Stimulated activated CD4-positive, alpha-beta T cell treated with anti-CD3 and anti-CD28 coated beads, Interleukin-15, amount 100 ng/mL, for 1 hour (primary cell): ENCODE measurements at places on chromosomes 13 and 19.

GRCh38 chr13:84279166-84279565 lies 396.9 kb upstream of the SLITRK1 start:
- DNase-seq: no peak

- DNase-seq: no peak
Measured at GRCh38 chr13:61700620-61701019, 285.0 kb upstream of the PCDH20 start.

- DNase-seq: no peak
Measured at GRCh38 chr13:59861676-59862075, 302.1 kb downstream of the DIAPH3 start.

- no peak for DNase-seq
Measured at GRCh38 chr19:21328406-21328805, 804 bp downstream of the ZNF708 start.

DNA sequence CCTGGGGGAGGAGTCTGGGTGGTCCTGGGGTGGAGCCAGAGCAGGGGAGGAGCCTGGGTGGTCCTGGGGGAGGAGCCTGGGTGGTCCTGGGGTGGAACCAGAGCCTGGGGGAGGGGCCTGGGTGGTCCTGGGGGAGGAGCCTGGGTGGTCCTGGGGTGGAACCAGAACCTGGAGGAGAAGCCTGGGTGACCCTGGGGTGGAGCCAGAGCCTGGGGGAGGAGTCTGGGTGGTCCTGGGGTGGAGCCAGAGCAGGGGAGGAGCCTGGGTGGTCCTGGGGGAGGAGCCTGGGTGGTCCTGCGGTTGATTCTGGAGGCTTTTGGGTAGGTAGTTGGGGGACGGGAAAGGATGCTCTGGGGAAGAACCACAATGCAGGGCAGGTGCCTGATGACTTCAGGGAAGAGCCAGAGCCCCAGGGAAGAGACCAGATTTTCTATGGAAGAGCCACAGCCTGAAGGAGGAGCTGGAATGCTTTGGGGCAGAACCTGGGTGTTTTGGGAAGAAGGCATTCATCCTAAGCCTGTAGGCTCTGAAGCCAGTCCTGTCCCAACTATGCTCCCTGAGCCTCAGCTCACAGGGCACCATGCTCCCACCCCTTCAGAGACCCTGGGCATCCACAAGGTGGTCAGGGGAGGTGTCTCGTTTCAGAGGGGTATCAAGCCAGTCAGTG lies 15.0 kb downstream of the MRPS12 start:
- no peak for DNase-seq

DNA sequence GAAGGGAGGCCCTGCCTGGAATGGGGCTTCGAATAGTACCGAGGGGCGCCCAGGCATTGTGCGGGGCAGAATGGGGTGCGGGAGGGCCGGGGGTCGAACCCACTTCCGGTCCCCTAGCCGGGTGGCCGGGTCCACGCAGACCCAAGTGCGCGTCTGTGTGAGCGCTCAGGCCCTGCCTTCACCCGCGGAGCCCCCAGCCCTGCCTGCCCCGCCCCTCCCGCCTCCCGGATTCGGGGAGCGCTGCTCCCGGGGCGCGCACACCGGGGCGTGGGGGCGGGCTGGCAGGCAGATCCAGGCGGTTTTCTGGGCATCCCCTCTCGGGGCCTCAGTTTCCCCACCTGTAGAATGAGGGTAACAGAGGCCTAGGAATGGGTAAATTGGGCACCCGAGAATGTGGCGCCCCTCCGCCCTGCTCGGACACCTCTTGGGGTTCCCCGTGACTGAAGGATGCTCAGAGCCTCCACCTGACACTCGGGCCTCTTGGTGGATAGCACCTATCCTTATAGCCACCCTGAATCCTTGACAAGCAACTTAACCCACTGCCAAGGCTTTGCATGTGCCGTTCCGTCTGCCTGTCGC lies 682 bp downstream of the PIK3R2 start:
- no peak for DNase-seq

DNA sequence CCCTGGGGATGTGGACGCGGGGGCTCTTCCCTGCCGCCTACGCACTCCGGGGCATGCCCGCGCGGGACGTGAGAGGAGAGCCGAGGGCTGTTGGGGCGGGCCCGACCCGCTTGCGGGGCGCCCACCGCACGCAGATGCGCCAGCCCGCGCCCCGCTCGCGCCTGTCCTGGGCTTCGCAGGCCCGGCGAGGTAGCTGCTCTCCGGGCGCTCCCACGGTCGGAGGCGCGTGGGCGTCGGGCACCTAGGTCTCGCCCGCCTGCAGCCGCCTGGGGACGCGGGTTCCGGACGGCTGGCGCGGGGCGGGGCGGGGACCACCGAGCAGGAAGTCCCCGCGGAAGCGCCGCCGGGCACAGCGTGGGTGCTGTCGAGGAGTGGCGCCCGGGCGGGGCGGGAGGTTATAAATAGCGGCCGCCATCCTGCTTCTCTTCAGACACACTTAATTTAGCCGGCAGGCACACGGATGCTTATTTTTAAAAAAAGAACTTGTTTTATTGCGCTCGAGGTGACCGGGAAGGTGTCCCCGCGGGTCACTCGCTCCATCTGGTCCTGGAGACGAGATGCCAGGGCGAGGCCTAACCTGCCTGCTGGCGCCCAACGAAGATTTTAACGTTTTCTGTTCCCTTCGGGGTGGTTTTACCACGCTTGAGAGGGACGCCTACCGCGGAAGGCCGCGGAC lies 561 bp upstream of the GJA3 start:
- DNase-seq: peak; percentile 41

DNA sequence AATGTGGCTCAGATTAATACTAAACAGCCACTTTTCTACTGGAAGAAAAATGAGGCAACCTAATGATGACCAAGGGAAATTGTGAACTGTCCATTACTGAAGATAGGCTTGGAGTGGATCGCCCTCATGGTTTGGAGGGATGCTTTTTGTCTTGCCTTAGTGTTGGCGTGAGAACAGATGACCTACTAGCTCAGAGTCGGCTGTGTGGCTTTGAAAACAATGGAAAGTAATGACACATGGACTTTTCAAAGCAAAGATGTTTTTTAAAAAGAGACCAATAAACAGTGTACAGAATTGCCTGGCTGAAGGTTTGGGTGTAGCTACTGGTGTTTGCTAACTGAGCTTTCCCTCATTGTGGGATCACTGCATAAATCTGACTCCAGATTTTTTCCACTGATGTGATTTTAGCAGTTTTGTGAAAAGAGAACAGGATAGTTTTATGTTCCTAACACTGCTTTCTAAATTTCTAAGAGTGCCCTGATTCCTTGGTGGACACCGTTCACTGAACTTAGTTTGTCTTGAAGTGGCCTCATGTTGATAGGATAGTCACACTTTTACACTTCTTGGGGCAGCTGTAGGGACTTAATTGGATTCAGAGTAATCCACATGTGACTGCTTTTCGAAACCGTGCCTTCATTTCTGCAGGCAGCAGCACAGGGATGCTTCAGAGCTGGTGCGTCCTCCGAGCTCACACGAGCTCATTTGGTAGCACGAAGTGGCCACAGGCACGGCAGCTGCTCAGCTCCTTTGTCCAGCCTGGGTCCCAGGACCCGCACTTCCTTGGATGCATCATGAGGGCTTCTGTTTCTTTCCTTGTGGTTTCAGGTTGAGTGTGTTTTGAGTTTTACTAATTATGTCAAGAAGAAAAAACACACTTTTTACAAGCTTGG lies 4.3 kb downstream of the CEBPG start:
- no peak for DNase-seq

DNA sequence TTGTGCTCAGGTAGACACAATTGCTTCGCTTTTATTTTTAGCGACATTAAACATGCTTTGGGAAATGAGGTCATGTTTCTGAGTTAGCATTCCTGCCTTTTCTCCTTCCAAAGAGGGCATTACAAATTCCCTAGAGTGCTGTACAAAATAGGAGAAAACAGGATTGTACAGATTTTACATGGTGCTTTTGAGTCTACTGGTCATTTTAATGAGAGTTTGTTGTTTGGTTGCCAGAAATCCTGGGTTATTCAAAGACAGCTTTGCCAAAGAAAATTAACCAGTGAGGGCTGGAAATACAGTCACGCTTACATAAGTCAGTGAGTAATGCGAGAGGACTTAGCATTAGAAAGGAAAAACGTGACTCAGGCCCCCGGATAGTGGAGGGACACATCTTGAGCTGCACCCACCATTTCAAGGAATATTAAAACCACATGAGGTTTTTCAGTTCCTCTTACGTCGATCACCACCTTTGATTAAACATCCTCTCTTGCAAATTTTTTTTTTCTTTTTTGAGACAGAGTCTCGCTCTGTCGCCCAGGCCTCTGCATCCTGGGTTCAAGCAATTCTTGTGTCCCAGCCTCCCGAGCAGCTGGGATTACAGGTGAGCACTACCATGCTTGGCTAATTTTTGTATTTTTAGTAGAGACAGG lies 55.4 kb downstream of the SACS start:
- DNase-seq: peak; percentile 13

GRCh38 chr19:5138606-5139582 lies 170.0 kb downstream of the KDM4B start:
- DNase-seq: peak; percentile 44

GRCh38 chr19:28297586-28298157 lies 915.3 kb downstream of the UQCRFS1 start:
- no peak for DNase-seq

DNA sequence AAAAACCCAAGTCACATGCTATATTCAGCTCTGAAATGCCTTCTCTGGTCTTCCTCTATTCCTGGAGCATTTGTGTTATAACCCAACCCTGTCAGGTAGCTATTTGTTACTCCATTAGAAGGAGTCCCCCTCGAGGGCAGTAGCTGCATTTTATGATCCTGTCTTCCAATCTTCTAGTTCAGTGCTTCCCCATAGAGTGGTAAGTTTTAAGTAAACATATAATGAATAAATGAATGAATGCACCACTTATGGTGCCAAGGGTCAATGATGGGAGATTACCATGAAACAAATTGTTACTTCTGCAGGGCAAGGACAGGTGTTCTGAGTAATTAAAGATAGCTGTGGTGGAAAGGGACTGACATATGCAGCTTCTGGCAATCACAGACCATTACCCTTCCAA lies 4.0 kb downstream of the RASL11A start:
- DNase-seq: no peak

DNA sequence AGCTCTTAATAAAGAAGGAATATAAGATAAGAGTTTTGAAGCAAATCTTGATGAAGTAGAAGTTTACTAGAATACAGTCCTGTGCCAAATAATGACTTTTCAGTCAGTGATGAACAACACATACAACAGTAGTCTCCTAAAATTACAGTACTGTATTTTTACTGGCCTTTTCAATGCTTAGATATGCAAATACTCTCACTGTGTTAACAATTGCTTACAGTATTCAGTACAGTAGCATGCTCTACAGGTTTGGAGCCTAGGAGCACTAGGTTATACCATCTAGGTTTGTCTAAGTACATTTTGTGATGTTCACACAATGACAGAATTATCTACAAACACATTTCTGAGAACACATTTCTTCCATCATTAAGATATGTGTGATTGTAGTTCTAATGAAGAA lies 316.7 kb upstream of the KLHL1 start:
- no peak for DNase-seq

DNA sequence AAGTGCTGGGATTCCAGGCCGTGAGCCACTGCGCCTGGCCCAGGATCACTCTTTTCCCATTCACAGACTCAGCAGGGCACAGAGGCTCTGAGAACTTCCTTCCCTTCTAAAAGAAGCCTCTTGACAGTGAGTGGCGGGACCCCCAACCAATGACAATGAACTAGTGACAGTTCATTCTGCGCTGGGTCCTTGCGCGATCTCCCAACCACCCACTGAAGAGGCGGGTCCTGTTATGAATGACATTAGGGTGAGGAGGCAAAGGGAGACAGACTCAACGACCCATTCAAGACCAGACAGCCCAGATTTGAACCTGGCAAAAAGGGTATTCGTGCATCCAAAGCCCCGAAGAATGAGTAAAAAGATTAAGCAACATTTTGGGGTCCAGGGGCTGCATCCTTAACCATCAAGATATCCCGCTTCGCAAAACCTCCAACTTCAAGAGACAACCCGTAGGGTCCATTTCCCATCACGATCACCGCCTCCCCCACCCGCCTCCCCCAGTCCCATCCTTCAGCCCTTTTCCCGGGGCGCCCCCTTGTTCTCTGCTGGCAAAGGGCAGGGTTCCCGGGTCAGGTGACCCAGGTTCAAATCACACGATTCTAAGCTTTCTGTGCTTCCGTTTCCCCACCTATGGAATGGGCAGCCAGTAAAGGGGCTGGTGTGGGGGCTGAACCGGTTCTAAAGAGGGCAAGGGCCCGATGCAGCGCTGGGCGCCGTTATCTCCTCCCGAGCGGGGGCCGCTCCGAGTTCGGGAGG lies 719 bp downstream of the SUGP2 start:
- DNase-seq: peak; percentile 21

GRCh38 chr13:44868397-44868796 lies 120.9 kb downstream of the NUFIP1 start:
- DNase-seq: no peak

DNA sequence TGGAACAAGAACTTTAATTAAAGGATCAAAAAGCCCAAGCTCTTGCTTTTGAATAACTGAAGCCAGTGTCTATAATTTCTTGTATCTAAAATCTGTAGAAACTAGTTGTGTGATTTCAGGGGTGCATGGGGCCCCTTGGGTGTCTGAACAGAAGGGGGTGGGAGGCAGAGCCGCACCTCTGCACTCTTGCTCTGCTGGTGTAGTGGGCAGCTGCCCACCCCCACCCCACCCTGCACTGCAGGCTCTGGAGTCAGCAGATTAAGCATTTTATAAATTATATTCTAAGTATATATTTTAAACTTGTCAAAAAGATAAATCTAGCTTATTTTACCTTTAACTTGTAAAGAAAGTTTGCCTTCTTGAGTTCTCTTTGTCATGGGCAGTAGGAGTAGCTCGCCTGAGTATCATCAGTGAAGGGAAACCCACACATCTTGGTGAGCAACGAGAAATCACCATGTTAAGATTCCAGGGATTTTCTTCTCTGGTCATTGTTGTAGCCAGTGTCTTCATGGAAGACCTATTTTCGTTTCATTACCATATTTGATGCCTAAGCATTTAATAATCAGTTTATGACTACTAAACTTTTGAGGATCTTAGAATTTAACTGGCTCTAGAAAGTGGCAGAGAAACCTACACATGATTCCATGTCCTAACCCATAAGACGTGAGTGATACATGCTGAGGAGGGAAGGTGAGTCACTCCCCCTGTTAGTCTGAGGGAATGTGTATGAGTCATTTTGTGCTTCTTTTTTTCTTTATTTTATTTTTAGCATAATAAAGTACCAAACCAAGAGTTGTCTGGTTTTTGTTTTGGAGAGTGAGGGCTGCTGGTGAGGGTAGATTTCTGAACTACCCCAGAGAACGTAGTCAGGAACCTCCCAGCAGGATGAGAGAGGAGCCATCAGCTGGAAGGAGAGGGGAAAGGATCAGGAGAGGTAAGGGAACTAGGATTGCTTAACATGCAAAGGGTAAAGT lies 7.7 kb downstream of the UBE2L5 start:
- DNase-seq: no peak

DNA sequence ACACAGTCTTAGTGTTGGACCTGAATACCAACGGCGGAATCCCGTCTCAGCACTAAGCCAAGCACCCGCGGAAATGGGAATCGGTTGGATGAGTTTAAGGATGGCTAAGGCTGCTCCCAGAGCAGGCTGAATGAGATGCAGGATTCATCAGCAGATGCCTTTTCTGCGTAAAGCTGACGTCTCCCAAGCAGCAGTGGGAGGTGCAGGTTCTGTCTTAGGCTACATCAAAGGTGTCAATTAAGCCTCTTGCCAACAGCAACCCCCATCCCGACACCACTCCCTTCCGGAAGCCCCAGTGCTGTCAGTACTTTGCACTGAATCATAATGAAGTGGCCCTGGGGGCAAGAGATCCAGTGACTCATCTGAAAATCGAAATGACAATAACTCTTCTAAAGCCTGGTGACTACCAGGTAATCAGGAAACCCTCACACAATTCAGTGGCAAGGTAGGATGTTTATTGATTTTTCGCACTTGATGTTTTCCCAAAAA lies 275.6 kb downstream of the DCLK1 start:
- DNase-seq: no peak

GRCh38 chr13:99796175-99796819 lies 175.3 kb downstream of the ZIC5 start:
- DNase-seq: no peak
